Ammon's horn (tissue), 1 donor: ENCODE measurements at places on chromosomes 5 and 9.

DNA sequence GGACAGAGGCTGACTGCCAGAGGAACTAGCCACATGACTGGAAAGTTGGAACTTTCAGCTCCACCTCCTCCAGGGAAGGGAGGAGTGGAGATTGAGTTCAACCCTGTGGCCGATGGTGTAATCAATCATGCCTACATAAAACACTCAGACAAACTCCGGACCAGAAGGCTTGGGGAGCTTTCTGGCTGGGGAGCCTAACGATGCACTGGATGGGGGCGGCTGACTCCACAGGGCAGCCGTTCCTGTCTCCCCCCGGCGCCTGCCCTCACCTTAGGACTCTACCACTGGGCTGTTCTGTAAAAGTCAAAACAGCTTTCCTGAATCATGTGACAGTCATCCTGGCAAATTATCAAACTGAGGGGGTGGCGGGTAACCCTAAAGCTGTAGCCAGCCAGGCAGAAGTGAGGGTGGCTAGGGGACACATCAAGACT is 58.0 kb downstream of the GOLM1 start:
- DNase-seq: no peak

DNA sequence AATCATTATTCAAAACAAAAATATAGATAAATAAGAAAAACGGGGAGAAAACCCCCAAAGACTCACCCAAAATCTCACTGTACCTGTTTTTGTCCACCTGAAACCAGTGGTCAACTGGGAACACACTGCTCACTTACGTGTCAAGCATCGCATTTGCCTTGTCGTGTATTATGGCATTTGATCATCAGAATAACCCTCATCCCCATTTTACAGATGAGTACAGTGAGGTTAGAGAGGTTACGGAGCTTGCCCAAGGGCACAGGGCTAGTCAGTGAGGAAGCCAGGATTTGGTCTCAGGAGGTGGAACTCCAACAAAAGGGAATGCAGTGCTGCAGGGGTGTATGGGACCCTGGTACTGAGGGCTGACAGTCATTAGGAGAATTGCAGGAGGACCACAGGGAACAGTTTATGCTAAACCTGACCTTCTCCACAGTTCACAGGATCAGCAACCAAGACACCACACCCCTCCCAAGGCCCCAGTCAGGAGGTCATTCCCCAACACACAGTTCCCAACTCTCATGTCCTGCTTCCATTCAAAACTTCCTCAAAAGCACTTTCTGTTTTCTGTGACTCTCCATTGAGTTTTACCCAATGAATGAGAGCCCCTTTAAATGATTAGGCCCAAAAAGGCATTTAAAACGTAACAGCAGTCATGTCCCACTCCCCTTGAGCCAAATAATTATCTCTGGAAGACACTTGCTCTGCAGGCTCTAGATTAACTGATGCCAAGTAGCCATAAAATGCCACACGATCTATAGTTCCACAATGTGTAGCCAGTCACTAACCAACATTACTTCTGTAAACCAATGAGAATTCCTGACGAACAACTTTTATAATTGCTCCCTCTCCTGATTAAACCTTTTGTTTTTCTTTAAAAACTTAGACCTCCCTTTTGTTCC is 50.8 kb downstream of the CTSL start:
- DNase-seq: no peak

DNA sequence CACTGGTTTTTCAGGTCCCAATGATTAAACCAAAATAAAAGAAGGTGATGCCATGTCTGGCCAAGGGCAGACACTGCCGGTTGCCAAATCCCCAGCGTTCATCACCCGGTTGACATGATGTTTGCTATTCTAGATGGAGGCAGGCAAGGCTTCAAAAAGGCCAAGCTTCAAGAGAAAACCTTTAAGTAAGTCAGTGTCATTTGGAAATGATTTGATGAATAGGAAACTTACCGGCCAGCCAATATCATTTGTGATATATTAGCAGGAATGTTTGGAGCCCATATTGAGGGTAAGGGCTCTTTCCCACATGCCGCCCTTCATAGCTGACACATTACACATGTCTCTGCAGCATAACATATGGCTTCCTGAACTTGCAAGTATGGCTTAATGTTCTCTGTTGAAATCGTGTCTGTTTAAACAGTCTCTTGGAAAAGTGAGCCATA is 89.5 kb upstream of the TTC23L start:
- DNase-seq: no peak

GRCh38 chr9:137428841-137429545 is 5.8 kb downstream of the NOXA1 start:
- DNase-seq: no peak

DNA sequence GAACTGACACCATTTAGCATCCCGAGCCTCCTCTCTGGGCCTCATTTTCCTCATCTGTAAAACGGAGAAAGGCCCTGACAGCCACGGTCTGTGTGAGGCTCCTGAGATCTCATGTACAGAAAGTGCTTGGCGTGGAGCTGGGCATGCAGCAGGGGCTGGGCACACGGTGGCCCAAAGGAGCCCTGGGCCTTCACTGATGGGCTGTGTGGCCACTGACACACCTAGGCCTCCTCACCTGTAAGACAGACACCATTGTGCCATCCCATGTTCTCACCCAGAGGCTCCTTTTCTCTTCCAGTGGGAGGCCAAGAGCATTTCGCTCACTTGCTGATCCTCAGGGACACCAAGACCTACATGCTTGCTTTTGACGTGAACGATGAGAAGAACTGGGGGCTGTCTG is 1.6 kb downstream of the ORM1 start:
- DNase-seq: no peak

- DNase-seq: no peak
Observed at GRCh38 chr5:20678386-20678785, 690.4 kb upstream of the CDH18 start.

DNA sequence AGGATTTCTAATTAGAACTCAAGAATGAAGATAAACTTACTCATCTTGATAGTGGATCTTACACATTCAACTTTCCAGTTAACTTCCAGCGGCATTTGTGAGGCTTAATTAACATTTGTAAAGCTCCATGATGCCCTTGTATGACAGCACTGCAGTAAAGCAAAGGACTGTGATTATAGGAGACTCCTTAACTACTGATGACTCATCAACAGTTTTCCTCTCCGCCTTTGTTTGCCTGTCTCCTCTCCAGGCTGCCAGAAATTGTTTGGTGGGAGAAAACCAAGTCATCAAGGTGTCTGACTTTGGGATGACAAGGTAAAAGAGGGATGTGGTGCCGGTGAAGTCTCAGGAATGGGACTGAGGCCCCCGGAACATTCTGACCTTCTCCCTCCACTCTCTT is 20.4 kb upstream of the CYFIP2 start:
- DNase-seq: no peak

DNA sequence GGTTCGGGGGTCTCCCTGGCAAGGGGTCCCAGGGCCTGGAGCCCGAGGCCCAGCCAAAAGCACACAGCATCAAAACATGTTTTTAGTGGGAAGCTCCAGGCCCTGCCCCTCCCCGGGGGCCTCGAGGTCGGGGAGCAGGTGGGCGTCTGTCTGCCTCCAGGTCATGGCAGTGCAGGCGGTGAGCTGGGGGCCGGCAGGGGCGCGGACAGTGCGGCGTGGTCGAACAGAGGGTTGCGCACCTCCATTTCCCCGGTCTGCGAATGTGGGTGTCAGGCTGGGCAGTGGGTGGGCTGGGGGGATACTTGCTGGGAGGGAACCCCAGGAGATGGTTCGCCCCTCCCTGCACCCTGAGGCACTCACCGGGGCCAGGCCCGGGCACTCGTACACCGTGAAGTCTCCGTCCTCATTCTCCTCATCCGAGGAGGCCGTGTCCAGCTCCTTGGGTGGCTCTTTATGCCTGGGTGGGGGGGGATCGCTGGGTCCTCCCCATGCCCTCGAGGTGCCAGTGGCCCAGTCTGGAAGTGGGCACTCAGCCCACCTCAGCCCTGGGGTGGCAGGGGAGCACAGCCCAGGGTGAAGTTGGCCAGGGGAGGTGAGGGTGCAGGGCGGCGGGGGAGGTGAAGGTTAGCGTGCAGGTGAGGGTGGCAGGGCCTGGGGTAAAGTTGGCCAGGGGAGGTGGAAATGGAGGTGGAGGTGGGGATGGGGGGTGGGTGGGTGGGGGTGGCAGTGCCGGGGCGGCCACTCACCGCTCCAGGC is 6.2 kb downstream of the NPDC1 start:
- no peak for DNase-seq

DNA sequence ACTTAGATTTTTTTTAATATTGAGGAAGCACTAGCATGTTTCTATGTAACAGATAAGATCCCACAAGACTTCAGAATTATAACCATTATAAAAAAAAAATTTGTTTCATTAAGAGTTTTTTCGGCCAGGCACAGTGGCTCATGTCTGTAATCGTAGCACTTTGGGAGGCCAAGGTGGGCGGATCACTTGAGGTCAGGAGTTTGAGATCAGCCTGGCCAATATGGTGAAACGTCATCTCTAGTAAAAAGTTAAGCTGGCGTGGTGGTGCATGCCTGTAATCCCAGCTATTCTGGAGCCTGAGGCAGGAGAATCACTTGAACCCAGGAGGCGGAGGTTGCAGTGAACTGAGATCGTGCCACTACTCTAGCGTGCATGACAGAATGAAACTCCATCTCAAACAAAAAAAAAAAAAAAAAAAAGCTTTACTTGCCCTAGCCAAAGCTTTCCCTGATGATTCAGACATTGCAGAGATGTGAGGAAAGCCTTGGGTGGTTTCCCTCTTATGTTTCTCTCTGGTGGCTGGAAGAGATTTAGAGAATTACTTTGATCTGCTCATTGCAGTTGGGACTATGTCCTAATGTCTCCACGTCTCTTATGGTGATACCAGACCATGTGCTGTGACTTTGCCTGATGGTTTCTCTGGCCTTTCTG is 65.4 kb downstream of the EGFLAM start:
- no peak for DNase-seq

DNA sequence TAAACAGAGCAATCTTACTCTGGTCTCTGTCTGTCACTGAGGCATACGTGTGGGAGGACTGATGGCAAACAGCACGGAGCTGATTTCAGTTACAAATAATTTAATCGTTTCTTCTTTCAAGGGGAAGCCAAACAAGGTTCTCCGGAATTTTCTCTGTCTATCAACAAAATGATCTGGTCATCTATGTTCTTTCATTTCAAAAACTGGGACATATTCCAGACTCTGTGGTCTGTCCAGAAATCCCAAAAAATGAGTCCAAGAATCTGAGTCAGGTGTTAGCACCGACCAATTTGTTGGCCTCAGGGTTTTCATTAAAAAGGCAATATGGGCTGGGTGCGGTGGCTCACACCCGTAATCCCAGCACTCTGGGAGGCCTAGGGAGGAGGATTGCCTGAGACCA is 69.9 kb upstream of the ZNF608 start:
- no peak for DNase-seq

GRCh38 chr5:167853421-167853820 is 438.0 kb upstream of the WWC1 start:
- no peak for DNase-seq
